Neural progenitor cell (in vitro differentiated cells): ENCODE measurements at places on chromosomes 4 and X.

- DNase-seq: no peak
Observed at GRCh38 chr4:13541176-13541604, 3.1 kb downstream of the NKX3-2 start.

DNA sequence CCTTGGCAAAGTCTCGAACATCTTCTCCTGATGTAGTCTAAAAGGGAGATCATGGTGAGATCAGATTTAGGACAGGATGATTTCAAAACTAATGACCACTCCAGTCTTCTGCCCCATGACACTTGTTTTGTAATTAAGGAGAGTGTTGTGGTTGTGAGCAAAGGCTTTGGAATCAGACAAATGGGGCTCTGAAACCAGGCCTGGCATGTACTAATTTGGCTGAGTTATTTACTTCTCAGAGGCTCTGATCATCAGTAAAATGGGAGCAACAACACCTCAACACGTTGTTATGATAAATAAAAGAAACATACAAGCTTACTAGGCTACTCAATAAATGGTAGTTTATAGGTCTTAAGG is 106.9 kb upstream of the FTHL17 start:
- no peak for DNase-seq

GRCh38 chr4:125091101-125091500 is 223.7 kb upstream of the FAT4 start:
- DNase-seq: no peak

DNA sequence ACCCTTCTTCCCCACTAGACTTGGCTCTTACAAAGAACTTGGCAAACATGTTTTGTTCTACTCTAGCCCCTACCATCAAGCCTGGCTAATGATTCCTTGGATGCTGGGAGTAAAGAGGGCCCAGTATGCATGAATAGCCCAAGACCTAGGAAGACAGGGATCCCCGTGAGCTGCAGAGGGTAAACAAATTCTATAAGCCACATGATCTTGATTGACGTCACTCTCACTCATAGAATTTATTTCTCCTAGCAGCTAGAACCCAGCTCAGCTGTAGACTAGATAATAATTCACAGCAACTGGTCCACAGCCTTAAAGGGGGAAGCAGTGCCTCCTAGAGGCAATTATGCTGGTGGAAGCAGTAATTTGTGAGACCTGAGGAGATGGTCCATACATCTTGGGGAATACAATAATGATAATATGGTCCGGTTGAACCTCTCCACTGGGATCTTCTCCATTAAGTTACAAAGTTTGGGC is 16.1 kb upstream of the USO1 start:
- peak; percentile 16 for DNase-seq

- DNase-seq: peak; percentile 85
Observed at GRCh38 chr4:121462660-121463261, 81.9 kb upstream of the QRFPR start.

DNA sequence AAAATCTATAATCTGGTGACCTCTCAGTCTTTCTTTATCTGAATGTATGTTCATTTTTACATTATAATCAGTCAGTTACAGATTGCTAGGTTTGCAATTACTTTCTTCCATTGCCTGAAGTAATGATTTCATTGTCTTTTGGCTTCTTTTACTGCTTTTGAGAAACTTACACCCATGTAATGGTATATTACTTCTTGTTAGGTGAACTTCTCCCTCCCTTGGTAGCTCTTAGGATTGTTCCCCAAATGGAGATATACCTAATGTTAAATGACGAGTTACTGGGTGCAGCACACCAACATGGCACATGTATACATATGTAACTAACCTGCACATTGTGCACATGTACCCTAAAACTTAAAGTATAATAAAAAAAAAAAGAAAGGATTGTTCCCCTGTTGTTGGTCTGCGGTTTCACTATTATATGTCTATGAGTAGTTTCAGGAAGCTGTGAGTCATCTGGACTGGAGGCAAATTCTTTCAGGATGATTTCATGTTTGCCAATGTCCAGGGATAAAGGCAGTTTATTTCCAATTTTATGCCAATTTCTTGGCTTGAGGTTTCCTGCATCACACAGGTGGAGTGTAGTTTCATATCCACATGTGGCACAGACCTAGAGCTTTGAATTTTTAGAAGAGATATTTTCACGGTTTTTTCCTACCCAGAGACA is 21.8 kb downstream of the SPANXC start:
- no peak for DNase-seq

- DNase-seq: no peak
Observed at GRCh38 chrX:112967903-112968302, 127.3 kb upstream of the AMOT start.

- no peak for DNase-seq
Observed at GRCh38 chrX:153871946-153872878, 13.8 kb downstream of the L1CAM start.

DNA sequence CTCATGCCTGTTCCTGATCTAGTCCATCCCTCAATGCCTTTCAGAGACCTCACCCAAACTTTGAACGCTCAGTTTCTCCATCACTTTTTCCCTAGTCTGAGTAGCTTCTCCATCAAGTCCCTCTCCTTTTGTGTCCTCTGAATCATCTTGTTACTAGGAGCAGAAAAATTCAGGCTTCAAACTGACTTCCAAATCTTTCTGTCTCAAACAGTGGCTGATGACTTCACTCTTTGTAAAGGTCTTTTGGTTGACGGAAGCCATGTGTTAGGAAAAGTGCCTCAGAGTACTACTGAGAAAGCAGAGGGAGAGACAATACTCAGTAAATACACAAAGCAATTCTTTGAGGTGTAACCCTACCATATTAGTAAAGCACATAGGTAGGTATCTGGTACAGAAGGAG is 65.7 kb upstream of the CAMK2D start:
- DNase-seq: no peak

- DNase-seq: no peak
Observed at GRCh38 chr4:40812386-40812785, 62.6 kb downstream of the NSUN7 start.
